ENCODE measurements at places on chromosomes 2 and 18.

DNA sequence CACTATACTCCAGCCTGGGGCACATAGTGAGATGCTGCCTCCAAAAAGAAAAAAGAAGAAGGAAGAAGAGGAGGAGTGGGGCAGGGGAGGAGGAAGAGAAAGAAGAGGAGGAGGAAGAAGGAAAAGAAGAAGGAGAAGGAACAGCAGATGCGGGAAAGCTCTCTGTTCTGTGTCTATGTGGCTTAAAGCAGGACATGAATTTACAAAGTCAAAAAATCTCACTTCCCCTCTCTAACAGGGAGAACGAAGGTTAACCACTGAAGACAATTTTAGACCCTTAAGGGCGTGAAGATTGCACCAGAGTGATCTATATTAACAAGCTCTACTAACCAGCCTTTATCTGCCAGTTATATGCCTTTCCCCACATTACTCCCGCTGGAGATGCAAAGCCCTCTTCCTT, 258.9 kb downstream of the METTL4 start:
- no peak for DNase-seq

GRCh38 chr2:119490653-119491195, 33.6 kb downstream of the SCTR start:
- DNase-seq, result no peak

DNA sequence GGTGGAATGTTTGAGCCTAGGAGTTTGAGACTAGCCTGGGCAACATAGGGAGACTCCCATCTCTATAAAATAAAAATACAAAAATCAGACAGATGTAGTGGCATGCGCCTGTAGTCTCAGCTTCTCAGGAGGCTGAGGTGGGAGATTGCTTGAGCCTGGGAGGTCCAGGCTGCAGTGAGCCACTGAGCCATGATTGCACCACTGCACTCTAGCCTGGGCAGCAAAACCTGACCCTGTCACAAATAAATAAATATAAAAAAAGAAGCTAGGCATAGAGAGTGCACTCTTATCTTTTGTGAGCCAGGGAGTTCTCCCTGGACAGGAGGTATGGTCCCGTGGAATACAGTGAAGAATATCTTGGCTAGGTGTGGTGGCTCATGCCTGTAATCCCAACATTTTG, 11.0 kb upstream of the KYNU start:
- no peak for DNase-seq

- peak; percentile 42 for DNase-seq
These were observed 37.6 kb upstream of the MCM6 start for GRCh38 chr2:135913727-135914365.

GRCh38 chr2:135825131-135825530, 11.9 kb downstream of the LCT start:
- DNase-seq, result no peak

DNA sequence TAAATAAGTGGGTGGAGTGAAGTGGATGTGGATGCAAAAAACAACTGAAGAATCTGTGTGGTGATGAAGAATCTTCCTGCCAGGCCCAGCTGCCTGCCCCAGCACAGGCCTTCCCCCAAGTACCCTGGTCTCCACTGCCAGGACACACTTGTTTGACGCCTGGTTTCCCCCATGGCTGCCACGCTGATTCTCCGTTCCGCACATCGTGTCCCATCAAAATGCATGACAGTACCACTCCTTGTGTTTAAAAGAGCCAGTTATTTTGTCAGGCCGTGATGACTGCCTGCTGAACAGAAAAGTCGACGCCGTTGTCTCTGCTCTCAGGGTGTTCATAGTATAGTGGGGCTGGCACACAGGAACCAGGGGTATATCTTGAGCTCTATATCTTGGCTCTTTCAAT, 50.3 kb upstream of the KYNU start:
- DNase-seq, result no peak

- DNase-seq, result no peak
These were observed 130.3 kb upstream of the FAM98A start for GRCh38 chr2:33729353-33729752.

- no peak for DNase-seq
These were observed 36.1 kb upstream of the TWIST2 start for GRCh38 chr2:238811759-238812158.

GRCh38 chr2:54483426-54483825, 27.3 kb downstream of the SPTBN1 start:
- no peak for DNase-seq

- DNase-seq, result no peak
These were observed 23.1 kb upstream of the PNO1 start for GRCh38 chr2:68134554-68134953.

- peak; percentile 75 for DNase-seq
These were observed 120.9 kb upstream of the SPATS2L start for GRCh38 chr2:200185628-200186000.

Data from NCI-H2227 treated with DMSO at 0.1 percent for 48 hours (cell line).